ENCODE measurements at places on chromosomes 5 and 9.

DNA sequence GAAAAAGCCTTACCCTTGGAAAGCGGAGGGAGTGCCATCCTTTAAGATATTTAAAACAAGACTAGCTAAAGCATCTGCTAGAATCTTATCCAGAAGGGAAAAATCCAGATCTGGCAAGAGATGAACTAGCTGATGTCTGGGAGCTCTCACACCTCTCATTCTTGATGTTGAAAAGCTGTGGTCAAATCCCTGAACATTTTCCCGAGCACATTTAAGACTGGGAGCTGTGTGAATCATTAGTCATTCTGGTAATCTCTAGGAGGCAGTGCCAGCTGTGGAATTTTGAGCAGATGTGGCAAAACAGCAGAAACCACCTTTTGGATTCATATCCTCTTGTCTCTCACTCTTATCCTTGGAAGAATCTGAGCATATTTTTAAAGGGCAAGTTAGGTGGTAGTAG lies 218.0 kb downstream of the MAN2A1 start:
- no peak for DNase-seq

GRCh38 chr9:21933281-21933680 lies 60.9 kb downstream of the CDKN2A start:
- no peak for DNase-seq

DNA sequence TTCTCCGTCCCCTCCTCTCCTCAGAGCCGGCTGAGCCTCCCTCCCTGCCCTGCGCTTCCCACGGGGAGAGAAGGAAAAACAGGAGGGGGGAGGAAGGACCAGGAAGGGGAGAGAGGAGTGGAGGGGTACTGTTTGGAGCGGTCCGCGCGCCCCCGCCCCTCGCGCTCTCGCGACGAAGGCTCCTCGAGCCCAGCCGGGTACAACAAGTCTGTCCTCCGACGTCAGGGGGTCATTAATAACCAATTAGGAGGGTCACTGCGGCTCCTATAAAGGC lies 480 bp upstream of the PRDM12 start:
- DNase-seq = no peak

GRCh38 chr9:108666240-108666784 lies 189.5 kb downstream of the ACTL7B start:
- no peak for DNase-seq

DNA sequence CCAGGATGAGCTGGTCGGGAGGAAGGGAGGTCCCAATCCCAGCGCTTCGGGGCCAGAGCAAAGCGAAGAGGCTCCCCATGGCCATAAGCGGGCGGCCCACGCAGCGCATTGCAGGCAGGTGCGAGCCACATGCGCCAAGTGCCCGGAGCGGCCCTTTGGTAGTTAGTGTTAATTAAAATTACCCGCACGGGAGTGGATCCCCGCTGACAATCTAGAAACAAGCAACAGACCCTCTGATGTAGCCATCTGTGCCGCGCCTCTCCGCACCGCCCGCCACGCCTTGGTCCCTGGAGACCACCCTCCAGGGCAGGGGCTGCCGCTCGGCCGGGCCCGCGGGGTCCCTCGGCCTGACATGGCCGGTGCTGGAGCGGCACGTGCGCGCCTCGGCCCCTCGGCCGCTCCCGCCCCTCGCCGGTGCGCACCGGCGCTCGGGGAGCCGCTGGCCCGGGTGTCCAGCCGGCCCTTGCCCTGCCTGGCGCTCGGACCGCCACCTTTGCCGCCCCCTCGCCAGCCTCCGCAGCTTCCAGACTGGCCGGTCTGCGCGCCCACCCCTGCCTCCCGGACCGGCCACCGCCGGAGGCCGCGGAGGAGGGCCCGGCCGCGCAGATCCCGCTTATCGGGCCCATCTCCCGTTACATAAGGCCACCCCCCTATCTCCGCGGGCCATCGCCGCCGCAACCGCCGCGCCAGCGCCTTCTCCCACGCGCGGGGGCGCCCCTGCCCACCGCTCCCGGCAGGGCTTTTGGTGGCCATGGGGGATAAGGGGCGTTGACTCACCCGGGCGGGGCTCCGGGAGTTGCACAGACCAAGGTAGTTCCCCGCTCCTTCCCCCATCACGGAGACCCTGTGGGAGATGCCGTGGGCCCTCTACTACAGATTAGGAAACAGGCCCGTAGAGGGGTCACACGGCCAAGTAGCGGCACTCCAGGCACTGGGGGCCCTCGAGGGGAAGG lies 1.9 kb upstream of the IL13 start:
- DNase-seq = no peak

DNA sequence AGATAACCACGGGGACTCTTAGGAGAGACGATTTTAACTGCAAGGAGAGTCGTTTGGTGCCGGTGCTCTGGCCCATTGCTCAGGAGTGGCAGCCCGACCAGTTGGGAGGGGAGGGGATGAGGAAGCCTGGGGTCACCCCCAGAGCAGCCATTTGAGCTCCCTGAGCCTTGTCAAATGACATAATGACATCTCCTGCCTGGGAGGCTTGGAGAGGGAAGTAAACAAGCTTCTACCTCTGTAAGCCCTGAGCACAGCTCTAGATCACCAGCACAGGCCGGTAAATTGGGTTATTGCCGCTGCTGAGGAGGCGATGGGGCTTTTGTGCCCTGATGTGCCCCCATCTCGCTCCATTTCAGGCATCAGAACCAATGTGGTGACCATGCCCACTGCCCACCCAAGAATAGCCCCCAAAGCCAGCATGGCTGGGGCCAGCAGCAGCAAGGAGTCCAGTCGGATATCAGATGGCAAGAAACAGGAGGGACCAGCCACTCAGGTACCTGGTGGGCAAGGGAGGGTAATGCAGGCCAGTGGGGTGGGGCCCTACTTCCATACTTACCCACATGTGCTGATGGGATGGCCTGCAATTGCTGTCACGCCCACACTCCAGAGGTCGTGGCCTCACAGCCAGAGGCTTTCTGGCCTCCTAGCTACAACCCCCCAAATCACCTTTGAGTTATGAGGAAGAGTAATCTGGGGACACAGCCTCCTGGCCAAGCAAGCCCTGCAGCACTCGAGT lies 23.0 kb downstream of the CD74 start:
- no peak for DNase-seq

DNA sequence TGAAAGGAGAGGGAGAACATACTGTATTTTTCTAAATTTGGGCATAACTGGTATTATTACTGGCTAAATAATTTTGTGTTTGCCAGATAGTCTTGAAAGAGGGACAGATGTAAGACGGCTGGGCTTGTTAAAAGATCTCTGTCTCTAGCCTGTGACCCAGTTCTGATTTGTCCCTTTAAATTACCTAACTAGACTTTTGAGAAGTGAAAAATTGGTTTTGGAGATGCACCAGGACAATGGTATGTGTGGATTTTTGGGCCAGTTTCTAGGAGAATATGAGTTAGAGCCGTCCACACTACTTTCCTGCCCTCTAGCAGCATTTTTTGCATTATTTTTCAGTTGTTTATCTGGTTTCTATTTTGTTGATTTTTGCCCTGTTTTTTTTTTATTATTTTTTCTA lies 33.5 kb downstream of the LNPEP start:
- no peak for DNase-seq

- no peak for DNase-seq
Observed at GRCh38 chr5:151577566-151577965, 13.6 kb downstream of the FAT2 start.

DNA sequence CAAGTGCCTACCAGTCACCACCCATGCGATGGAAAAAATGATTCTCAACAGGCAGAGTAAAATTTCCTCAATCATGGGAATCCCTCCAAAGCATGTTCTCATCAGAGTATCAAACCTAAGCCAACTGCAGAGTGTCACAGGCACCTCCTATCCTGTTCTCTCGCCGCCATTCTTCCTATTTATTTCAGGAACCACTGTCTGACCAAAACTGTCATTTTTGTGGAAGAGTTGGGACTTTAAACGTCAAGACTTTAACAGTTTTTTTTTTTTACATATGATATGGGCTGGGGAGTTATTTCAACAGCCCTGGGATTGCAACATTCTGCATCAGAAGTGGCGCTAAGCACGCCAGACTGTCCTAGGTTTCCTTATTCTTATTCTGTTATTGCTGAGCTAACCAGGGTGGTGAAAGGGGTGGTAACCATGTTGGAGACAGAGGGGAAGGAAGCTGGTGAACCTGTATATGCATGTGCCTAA lies 29.5 kb downstream of the PFDN1 start:
- DNase-seq = no peak

DNA sequence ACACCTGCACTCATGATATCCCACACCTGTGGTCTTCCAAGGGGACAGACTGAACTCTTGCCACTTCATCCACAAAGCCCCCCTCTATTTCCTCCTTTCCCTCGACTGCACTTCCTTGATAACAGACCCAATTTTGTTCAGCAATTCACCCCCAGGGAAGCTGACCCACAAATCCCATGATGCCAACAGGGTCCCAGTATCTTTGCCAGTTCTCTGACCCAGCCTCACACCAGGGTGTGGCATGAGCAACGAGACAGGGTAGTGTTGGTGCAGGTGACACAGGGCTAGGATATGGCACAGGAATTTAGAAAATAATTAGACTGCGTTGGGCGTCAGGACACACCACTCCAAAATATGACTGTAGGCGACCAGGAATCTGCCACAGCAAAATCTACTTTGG lies 30.2 kb upstream of the KCNIP1 start:
- no peak for DNase-seq

DNA sequence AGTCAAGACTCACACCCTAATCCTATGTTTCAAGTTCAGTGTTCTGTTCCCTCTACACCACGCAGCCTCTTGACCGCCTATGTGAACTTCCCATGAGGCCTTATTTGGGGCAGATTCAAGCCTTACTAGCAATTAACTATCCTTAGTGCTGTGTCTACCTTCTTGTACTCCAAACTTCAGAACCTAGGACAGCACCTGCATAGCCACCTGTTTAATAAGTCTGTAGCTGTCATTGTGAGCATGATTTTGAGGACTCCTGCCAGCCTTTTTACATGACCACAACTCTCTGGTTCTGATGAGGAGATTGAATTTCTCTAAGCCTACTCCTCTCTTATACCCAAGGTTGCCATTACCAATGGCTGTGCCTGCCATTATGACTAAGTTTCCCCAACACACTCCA lies 50.8 kb upstream of the PCSK1 start:
- no peak for DNase-seq

DNA sequence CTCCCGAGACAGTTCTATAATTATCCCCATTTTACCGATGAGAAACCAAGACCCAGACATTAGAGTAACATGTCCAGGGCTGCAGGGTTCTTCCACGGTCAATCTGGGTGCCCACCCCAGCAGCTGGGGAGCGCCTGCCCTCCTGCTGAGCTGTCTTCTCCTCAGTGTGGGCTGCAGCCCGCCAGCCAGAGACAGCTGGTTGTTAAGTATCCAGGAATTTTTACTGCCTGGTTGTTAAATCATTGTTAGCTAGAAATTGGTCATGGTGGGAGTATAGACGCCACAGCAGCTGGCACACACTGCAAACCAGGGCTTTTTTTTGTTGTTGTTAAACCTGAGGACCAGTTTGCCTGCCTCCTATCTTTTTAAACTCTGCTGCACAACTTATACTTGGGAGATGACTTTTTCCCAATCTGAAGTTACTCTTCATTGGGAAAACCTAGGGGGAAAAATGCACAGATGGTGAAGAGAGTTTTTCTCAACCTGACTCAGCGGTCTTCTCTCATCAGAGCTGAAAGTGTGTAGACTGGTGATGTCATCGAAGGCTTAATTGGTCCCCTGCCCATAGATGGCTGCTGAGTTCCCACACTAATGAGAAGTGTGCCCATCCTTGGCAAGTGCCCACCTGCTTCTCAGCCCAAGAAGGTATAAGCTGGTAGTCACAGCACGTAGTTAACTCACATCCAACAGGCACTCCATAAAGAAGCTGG lies 208.6 kb downstream of the DRD1 start:
- DNase-seq = no peak

GRCh38 chr9:126933334-126933980 lies 18.9 kb downstream of the RALGPS1 start:
- DNase-seq = no peak

All from stimulated activated CD8-positive, alpha-beta memory T cell treated with anti-CD3 and anti-CD28 coated beads, Interleukin-4, amount 100 ng/mL, for 4 hours (primary cell).